Suppressor macrophage (primary cell): ENCODE measurements at places on chromosomes 3 and 15.
A peak's percentile ranks its signal among the peaks of the same experiment; 100 is the strongest.

DNA sequence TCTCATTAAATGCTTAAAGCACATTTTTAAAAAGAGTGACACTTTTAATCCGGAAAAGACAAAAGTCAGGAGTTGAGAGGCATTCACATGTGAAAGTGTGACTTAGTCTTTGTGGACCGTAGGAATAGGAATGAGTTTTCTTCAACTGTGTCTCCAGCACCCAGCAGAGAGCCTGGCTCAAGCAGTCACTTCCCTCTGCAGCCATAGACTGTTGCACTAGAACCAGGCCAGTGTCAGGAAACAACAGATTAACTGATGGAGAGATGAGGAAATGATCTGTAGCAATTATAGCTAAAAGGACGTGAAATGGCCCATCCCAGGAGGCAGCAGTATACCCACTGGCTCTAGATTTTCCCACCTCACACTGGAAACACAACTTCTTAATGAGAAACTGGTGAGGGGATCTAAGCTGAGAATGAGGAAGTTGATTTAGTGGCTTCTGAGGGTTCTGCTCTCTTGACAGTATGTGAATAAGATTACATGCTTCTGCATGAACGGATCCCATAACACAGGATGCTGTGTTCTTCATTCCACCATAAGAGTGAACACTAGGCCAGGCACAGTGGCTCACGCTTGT, 19.8 kb downstream of the CFAP92 start:
- DNase-seq: peak; percentile 57

- no peak for DNase-seq
Measured at GRCh38 chr3:182241766-182242488, 530.2 kb downstream of the SOX2 start.

GRCh38 chr3:192726385-192726784, 956 bp downstream of the FGF12 start:
- DNase-seq: no peak

- no peak for DNase-seq
Measured at GRCh38 chr15:64687688-64688087, 87.7 kb downstream of the RBPMS2 start.

GRCh38 chr3:170346481-170347392, 10.8 kb upstream of the SKIL start:
- DNase-seq: no peak

DNA sequence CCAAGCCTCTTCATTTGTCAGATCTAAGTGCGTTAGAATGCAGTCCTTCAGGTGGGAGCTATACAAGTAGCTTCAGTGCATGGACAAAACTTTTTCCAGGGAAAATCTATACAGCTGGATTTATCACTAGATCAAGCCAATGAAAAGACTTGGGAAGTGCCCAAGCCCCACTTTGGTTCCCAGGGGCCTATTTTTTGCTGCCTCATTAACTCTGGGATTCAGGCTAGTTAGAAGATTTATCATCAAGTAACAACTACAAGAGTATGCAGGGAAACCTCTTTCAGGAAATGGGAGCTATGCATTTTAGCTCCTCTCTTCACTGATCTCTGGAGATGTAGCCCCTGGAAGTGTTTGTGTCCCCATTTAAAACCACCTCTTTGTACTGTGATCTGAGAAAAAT, 908.8 kb downstream of the SQOR start:
- no peak for DNase-seq

- no peak for DNase-seq
Measured at GRCh38 chr3:164306042-164306441, 772.3 kb downstream of the SI start.

DNA sequence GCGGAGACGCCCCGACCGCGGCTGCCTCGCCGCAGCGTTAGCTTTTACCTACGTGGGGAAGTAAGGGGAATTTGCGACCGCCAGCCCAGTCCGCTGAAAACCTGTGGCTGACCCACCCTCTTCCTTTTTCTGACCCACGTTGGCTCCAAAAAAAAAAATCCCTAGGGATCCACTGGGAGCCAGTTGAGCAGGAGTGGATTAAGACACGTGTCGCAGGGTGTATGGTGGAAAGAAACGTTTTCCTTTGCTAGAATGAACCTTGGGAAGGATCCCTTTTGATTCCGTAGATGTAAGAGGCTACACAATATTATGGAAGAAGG, 575 bp upstream of the PCYT1A start:
- no peak for DNase-seq

DNA sequence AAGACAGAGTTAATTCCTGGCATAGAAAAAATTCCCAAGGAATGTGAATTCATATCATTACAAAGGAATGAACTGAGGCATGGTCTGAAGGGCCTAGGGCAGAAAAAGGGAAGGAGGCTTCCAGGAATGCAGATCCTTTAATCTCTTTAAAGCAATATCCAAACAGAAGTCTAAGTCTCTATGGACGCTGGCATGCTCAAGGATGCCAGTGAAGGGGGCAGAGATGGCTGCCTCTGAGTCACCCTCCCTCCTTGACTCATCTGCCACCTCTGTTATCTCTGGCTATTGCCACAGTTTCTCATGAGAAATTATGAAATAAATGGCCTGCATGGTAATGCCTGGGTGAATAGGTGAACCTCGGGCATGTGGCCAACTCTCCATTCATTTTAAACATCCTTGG, 96.3 kb upstream of the BCL6 start:
- DNase-seq: no peak

DNA sequence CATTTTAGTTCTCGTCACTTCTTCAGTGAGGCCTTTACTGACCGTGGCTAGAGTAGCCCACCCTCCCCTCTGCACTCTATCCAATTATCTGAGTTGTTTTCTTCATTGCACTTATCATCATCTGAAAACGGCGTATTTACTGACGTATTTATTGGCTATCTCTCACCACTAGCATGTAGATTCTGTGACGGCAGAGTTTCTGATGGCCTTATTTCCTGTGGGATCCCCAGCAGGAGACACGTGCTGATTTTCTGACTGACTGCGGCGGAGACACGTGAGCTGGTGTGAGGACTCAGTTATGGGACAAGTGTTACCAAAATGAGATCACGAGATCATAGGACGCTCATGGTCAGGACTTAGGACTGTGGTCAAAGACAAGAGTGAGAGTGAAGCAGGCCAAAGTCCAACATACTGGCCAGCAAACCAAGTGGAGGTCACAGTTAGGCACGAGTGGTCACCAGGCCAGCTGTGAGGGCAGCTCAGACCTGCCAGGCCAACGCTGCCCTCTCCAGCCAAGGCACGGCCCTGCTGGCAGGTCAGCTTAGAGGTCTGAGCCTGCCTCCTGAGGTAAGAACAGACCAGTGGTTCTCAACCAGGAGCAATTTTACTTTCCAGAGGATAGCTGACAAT, 50.6 kb upstream of the BNIP2 start:
- DNase-seq: no peak

- no peak for DNase-seq
Measured at GRCh38 chr3:5096336-5097008, 25.6 kb upstream of the ARL8B start.

GRCh38 chr3:25150199-25150598, 277.9 kb upstream of the RARB start:
- DNase-seq: no peak

DNA sequence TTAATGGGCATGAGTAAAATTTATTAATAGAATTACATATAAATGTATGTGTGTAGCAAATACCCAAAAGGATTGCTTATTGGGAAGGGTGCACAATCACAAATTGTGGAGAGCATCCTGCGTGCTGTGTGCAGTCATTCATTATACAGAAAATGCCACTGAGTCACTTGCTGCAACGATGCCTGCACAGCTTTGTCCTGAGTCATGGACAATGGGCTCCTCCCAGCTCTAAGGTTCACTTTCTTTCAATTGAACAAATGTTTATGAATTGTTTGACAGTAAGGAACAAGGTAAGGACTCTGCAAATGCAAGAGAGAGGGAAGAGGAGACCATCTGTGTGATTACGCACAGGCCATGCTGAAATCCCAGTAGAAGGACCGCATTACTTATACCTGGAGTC, 18.7 kb downstream of the CFAP161 start:
- no peak for DNase-seq
